ENCODE measurements at places on chromosomes 3 and 15.
A peak's percentile ranks its signal among the peaks of the same experiment; 100 is the strongest.

DNA sequence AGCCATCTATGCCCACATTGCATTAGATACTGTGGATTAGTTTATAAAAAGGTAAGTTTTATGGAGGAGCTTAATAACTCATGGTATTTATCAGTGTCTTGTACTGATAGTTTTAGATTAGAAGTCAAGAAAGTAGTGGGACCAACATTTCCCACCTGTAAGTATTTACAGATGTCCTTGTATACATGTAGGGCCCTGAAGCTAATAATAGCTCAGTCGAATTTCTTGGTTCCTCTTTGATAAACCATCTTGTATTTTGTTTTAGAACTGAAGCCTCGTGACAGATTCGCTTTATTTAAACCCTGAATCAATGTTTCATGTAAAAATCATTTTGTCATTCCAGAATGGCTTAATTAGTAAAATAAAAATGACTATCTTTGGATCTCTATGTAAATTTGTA lies 73.4 kb downstream of the CRYBG3 start:
- peak; percentile 15 for DNase-seq

DNA sequence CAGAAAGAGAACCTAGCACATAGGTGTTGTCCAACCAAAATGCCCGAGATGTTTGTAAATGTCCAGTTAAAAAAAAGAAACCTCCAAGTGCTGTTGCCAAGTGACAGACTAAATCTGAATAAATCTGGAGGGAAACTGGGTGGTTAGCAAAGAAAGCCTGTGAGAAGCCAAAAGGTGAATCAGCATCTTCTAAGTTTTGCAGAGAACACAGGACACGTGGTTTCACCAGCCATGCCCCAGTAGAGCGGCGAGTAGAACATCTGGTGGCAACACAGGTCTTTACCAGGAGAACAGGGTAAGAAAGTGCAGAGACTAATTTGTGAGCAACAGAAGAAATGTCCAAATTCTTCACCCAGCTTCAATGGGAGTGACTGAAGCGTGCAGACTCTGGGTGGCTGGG lies 986.0 kb downstream of the ROBO2 start:
- no peak for DNase-seq

- peak; percentile 38 for DNase-seq
Observed at GRCh38 chr15:66842710-66843441, 140.8 kb downstream of the SMAD6 start.

DNA sequence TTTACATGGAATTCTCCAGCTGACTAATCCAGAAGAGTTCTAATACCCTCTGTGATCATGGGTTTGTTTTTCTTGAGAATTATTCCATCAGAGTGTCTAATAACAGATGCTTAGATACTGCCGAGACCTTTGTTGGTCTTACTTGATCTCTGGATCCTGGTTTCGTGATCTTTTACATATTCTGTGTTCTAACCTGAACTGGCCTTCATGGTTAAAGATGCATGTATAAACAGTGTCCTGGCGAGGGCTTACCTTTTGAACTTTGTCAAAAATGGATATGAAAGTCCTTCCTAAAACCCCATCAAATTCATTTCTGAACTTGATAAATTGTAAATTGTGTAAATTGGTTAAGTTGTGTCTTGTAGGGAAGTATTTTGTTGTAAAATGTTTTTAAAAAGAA lies 24.8 kb downstream of the UBE2Q2 start:
- no peak for DNase-seq

GRCh38 chr15:66560856-66561525 lies 4.8 kb downstream of the LCTL start:
- no peak for DNase-seq

- DNase-seq = no peak
Observed at GRCh38 chr3:89312141-89312540, 204.7 kb downstream of the EPHA3 start.

DNA sequence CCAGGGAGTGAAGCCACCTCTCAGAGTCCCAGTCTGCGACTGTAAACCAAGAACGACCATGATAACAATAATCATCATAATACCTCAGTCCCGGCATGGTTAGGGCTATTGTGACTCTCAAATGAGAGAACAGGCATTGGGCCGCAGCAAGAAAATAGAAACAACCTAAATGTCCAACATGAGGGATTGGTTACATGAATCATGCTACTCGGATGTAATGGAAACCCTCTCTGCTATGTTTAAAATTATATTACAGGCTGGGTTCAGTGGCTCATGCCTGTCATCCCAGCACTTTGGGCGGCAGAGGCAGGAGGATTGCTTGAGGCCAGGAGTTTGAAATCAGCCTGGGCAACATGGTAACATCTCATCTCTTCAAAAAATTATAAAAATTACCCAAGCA lies 2.8 kb downstream of the CPN2 start:
- DNase-seq = no peak

GRCh38 chr15:50778086-50778485 lies 12.6 kb upstream of the SPPL2A start:
- no peak for DNase-seq

- DNase-seq = no peak
Observed at GRCh38 chr3:155252535-155252934, 40.9 kb downstream of the STRIT1 start.

DNA sequence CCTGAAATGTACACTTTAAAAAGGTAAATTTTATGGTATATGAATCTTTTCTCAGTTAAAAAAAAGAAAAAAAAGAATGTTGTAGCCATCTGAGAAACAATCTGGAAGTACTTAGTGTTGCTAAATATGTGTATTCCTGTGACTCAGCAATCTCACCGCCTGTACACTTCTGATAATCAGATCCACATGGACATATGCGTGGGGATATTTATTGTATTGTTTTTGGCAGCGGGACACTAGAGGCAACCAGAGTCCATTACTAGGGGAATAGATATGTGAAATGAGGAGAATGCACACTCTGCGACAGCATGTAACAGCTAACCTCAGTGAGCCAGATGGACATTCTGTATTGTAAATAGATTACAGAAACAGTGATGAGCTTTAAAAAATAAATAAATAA lies 65.4 kb downstream of the AQP9 start:
- DNase-seq = no peak

DNA sequence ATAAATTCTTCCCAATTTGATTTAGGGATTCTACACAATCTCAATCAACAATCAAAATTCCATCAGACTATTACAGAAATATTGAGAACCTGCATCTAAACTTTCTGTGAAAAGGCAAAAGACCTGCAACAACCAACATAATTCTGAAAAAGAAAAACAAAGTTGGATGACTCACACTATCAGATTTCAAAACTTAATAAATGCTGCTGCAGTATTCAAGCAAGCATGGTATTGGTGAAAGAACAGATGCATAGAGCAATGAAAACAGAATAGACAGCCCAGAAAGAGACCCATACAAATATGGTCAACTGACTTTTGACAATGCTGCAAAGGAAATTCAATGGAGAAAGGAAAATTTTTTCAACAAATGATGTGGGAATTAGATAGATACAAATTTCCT lies 477.1 kb upstream of the NR2F2 start:
- no peak for DNase-seq

DNA sequence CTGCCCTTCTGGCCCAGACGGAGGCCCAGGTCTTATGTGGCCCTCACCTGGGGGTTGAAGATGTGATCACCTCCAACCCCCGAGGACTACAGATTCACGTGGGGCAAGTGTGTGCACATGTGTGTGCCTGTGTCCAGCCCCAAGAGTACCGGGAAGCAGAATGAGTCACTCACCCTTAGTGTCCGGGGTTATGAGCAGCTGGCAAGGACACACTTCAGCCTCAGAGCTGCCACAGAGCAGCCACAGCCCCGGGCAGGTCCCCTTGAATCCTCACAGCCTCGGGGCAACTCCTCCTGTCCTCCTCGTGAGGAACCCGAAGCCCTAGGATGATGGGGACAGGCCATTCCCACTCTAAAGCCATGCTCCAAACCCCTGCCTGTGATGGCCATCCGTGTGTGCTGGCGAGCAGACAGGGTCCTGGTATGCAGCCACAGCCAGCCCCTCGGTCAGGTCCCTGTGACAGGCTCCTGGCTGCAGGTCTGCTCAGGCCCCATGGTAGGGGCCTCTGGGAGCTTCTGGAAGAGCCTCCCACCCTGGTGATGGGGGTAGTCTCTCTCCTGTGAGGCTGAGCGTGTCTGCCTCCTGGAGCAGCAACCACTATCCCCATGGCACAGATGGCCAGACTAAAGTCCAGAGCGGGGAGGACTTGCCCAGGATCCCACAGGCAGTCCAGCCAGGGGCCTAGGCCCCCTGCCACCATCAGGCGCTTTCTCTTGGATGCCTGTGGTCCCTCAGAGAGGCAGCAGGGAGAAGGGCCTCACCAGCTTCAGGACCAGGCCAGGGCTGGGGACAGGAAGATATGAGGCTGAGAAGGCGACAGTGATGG lies 852 bp downstream of the STAB1 start:
- peak; percentile 71 for DNase-seq

DNA sequence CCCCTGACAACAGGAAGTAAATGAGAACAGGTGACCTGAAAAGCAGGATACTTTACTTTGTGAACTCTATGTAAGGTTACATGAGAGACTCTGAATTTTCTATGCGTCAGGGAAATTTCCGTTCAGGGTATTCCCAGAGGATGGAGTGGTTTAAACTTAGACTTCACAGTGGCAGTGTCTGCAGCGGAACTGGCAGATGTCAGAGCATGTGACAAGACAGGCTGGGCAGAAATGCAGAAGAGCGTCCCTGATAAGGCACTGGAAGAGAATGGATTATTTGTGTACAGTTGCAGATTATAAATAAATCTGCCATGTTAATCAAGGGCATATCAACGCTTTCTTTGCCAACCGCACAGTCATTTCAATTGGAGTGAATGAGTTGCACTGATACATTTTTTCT lies 598.4 kb upstream of the ZNF717 start:
- no peak for DNase-seq

DNA sequence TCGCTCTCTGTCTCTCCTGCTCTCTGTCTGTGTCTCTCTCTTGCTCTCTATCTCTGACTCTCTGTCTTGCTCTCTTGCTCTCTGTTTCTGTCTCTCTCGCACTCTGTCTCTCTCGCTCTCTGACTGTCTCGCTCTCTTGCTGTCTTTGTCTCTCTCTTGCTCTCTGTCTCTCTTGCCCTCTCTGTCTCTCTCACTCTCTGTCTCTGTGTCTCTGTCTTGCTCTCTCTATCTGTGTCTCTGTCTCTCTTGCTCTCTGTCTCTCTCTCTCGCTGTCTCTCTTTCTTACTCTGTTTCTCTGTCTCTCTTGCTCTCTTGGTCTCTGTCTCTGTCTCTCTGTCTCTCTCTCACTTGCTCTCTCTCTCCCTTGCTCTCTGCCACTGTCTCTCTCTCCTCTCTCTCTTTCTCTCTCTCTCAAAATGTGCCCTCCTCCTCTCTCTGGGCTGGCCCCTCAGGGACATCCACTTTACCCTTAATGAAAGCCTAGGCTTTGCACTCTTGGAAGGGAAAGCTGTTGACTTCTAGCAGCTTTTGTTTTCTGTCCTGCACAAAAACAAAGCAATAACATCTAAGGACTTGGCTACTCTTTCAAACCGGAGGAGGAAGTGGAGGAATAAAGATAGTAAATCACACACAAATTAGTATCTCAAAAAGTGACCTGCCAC lies 73.9 kb upstream of the NR2E3 start:
- DNase-seq = no peak
